DMS153 (cell line): ENCODE measurements at places on chromosomes 7 and 10.
A peak's percentile ranks its signal among the peaks of the same experiment; 100 is the strongest.

- no peak for DNase-seq
Measured at GRCh38 chr10:30063099-30063498, 3.7 kb upstream of the JCAD start.

GRCh38 chr10:88661577-88661976, 2.7 kb upstream of the LIPF start:
- no peak for DNase-seq

DNA sequence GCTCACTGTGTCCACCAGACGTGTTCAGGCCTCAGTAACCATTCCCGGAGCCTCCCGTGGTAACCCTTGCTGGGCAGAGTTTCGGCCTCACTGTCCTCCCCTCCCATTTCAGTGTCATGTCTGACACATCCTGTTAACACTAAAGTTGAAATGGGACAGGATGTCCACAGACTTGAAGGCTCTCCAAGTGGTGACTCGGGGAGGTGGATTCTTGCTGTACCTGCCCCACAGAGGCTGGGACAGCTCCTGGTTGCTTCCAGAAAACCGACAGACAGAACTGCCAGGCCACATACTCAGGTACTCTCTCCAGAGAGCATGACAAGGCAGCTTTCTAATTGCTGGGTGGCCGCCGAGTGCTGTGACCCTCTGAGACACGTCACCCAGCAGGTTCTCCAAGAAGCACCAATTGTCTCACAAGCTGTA, 17.9 kb upstream of the CYTH3 start:
- no peak for DNase-seq

DNA sequence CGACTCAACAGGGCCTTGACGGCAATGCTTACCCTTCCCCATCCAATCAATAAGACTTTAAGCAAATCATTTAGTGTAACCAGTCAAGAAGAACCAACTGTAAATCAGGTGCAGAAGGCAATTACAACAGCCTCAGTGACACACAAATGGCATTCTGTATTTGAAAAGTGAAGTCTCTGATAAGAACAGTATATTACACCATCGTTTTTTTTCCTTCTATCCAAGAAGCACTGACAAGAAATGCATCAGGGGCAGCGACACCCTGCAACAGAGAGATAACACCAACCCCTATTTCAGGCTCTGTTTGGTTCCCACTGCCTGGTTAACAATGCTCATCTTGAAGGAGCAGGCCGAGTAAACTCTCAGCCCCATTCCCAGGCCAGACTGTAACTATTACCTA, 204.0 kb upstream of the AOAH start:
- DNase-seq, result no peak

DNA sequence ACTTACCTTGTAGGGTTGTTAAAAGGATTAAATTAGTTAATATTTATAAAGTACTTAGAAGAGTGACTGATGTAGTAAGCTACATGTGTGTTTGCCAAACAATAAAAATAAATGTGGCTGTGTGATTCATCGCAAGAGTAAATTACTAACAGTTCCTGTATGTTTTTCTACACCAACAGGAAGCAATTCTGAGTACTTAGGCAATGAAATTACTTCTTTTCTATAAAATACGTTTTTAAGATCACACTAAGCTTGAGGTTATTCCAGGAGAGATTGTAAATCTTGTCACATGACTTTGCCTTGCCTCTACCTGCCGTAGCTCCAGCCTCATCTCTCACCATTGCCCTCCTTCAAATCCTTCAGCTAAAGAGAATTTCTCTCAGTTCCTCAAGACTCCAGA, 18.1 kb upstream of the GSTK1 start:
- DNase-seq, result peak; percentile 34

- DNase-seq, result no peak
Measured at GRCh38 chr10:82817676-82818422, 942.9 kb downstream of the NRG3 start.

- no peak for DNase-seq
Measured at GRCh38 chr7:135260930-135261721, 27.5 kb downstream of the STRA8 start.

DNA sequence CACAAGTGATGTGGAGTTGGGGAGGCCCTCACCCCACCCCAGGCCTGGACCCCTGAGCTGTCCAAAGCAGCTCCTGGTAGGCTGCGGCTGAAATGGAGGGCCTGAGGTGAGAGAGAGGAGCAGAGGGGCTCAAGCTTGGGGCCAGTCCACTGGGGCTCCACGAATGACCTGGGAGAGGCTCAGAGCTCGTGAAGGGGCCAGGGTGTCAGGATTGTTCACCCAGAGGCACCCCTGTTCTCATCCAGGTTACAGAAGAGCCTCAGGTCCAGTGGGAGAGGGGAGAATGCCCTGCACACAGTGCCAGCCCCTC, 102.2 kb upstream of the RET start:
- no peak for DNase-seq

DNA sequence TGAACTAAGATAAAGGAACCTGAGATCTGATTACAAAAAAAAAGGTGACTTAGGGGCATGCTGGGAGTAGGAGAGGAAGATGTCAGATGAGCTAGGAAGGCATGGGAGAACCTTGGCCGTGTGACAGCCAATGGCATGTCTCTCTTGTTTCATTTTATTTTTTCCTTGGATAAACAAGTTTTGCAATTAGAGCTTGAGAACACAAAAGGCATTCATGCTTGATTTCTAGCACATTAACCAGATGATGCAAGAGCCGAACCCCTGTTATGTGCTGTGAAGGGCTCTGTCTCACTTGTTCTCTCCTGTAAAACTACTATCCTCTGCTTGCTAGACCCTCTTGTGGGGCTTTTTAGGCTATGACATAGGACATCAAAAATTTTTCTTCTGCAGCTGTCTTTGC, 134.3 kb upstream of the ASAH2 start:
- DNase-seq, result no peak

GRCh38 chr10:1608851-1609647, 128.3 kb downstream of the ADARB2 start:
- DNase-seq, result no peak

- DNase-seq, result no peak
Measured at GRCh38 chr7:27723085-27723484, 16.9 kb upstream of the TAX1BP1 start.

GRCh38 chr10:14407567-14407966, 76.8 kb upstream of the FRMD4A start:
- DNase-seq, result no peak

GRCh38 chr7:106693677-106694353, 32.9 kb upstream of the CCDC71L start:
- no peak for DNase-seq

DNA sequence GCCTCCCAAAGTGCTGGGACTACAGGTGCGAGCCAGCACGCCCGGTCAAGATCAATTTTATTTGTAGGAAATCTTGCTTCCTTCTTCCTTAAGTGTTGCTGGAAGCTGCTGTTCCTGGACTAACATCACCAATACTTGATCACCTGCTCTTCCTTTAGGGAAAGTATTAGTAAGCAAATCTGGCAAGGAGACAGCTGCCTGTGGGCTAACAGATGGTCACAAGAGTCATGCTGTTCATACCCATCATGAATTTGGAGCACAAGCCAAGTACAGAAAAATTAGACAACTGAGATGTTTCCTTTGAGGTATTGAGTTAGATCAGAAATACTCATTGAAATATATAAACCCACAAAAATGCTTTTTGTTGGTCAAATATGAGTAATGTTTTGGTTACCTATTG, 27.9 kb downstream of the BAIAP2L1 start:
- no peak for DNase-seq
